ENCODE measurements at places on chromosomes 7 and 10. TPM values are rescaled to one million over a fixed set of nuclear protein-coding genes. Genes with fewer than 3 reads are reported as not detected.

Gene POU6F2
- total RNA-seq = 0.99 TPM

Gene ADCY1
- total RNA-seq = 22.9 TPM

Gene UTF1
- not detected for total RNA-seq

Gene HOXA7
- not detected for total RNA-seq

Gene VPS26A
- total RNA-seq = 12.8 TPM

Gene GSTO1
- 111 TPM for total RNA-seq

Gene AOC1
- not detected for total RNA-seq

Gene SLC18A3
- not detected for total RNA-seq

Gene NT5C3A
- total RNA-seq = 23.7 TPM

Gene CDC14C
- total RNA-seq = not detected

Gene PITX3
- total RNA-seq = 5.5 TPM

Gene PNLIPRP1
- total RNA-seq = not detected

Gene RBP3
- total RNA-seq = not detected

Gene ANKRD61
- 0.15 TPM for total RNA-seq

Gene FKBP6
- total RNA-seq = not detected

Gene ABHD11
- total RNA-seq = 48.9 TPM

Gene ADD3
- total RNA-seq = 114 TPM

Gene TMEM225B
- 0.81 TPM for total RNA-seq

Gene CCL26
- not detected for total RNA-seq
